ENCODE measurements at places on chromosomes 4 and X.

GRCh38 chrX:65508851-65509250, 25.7 kb downstream of the LAS1L start:
- DNase-seq: no peak

DNA sequence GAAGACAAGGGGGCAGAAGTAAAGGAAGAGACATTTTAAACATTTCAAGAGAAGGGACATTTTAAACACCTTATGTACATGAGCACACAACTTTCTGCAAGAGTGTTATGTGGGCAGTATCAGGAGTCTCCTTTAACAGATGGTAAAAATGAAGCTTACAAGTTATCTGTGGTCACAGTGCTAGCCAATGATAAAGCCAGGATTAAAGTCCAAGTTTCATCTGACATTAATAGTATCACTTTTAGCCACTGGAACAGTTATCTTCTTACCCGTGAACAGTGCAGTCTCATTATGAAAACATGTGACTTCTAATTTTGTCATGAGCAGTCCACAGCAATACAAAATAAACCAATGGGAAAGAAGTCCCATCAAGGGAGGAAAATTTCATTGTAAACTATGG, 627.9 kb upstream of the AGA start:
- no peak for DNase-seq

- no peak for DNase-seq
Measured at GRCh38 chr4:76892001-76892400, 5.9 kb downstream of the SOWAHB start.

DNA sequence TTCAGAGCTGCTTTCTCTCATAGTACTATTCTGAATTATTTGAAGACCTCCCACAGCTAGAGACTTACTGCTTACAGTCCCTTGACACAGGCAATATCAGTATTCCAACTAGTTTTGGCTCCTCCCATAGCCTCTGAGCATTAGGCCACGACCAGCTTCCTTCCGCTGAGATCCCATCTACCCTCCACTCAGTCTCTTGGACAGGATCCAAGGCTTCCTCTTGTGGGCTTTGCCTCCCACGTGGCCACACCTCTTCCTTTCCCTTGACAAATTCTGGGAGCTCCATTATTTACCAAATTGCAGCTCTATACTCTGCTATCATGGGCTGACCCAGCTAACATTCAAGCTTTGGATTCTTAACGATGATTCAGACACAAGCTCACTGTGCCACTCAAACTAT, 470.4 kb upstream of the GALNT7 start:
- DNase-seq: no peak

GRCh38 chr4:6969826-6970800, 60.5 kb downstream of the TBC1D14 start:
- no peak for DNase-seq

DNA sequence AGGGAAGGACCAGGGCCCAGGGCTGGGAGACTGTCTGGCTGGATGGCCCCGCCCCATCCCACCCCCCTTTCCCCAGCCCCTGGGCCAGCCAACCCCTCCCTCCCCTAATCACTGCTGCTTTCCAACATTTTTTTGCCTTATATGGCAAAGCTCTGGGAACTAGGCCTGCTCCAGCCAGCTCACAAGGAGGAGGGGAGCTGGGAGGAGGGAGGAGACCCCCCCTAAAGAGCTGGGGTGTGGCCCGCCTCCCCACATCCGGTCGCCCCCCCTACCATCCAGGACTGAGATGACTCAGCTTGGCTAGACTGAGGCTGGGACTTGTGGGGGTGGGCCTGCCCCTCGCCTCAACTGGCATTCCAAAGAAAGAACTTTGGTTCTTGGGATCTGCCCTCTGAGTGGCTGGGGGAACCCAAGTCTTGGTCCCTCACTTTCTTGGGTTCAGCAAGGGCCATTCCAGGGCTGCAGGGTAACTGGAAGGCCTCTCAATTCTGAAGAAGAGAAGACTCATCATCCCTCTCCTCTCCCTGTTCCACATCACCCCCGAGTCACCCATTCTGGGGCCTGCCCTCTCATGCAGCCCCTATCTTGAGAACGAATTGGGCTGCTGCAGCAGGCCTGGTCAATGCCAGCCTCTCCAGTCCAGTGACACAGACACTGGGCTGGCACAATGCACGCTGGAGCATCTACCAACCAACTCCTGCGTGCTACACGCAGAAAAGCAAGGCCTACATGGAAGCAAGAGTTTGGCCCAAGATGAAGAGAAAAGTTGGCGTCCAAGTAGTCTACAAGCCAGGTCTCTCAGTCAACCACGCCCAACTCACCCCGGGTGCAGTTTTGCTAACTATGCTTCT, 4.8 kb downstream of the FLNA start:
- no peak for DNase-seq

DNA sequence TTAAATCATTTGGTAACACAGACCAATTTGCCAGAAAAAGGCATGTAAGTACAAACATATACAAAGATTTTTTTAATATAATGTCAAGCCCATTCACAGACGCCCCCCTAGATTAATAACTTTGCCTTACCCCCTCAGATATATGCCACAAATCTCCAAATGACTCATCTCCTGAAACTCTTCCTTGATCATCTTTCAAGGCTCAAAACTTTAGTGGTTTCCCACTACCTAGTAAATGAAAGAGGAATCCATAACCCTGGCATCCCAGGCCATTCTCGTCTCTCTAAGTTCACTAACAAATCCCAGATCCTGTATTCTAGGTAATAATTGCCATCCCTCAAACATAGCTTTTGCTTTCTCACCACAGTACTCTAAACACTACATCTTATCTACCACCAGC, 61.9 kb downstream of the PRSS12 start:
- DNase-seq: no peak

- no peak for DNase-seq
Measured at GRCh38 chr4:186900232-186900900, 176.7 kb upstream of the FAT1 start.

DNA sequence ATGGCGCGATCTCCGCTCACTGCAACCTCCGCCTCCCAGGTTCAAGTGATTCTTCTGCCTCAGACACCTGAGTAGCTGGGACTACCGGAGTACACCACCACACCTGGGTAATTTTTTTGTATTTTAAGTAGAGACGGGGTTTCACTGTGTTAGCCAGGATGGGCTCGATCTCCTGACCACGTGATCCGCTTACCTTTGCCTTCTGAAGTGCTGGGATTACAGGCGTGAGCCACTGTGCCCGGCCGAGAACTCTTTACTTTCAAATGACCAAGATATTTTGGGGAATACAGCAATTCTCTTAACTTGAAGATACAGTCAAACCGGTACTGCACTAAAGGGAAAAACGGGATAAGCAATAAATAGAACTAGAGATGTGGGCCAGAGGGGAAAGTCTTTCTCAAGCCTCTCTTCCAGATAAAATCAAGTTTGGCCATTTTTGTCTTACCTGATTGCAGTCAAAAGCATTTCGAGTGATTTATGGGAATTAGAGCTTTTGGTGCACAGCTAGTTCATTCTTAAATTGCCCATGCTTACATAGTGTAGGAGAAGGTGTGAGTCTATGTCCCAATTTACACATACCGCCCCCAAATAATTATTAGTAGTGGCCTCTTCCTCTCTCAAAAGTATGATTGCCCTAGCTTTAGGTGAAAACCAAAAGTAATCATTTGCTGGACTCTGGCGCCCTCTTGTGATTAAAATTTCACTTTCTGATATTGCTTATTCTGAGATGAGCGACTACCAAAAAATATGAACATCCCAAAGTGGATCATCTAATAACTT, 53.2 kb upstream of the ABCG2 start:
- no peak for DNase-seq

GRCh38 chr4:142272452-142272851, 573.6 kb downstream of the INPP4B start:
- DNase-seq: no peak

- DNase-seq: no peak
Measured at GRCh38 chr4:175703956-175704600, 108.0 kb downstream of the GPM6A start.

DNA sequence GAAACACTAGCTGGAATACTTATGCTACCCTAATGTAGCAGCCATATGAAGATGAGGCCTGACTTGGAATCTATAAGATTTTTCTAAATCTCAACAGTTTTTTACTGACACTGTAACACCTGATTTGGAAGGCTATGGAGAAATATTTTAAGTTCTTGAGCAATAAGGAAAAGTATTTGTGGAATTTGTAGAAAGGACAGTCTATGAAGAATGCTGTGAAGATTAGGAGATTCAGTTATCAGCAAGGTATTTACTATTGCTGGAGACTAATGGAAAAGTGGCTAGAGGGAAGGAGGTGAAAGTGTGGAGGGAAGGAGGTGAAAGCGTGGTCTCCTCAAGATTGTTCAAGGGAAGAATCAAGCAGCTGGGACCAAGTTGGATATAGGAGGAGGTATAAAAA, 190.0 kb upstream of the EMCN start:
- DNase-seq: no peak

DNA sequence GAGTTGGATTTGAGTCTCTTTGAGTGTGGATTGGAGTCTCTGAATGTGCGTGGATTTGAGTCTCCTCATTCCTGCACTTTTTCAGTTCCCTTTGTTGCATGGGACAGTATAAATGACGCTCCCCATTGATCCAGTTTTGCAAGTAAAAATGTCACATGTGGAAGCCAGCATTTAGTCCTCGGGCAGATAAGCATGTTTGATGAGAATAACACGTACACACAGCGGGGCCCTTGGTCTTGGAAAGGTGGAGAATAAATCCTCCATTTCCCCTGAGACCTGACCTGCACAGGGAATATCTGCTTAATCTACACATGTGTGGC, 8.1 kb downstream of the P2RY8 start:
- DNase-seq: no peak

GRCh38 chr4:147730333-147730732, 1.6 kb upstream of the ARHGAP10 start:
- DNase-seq: no peak

DNA sequence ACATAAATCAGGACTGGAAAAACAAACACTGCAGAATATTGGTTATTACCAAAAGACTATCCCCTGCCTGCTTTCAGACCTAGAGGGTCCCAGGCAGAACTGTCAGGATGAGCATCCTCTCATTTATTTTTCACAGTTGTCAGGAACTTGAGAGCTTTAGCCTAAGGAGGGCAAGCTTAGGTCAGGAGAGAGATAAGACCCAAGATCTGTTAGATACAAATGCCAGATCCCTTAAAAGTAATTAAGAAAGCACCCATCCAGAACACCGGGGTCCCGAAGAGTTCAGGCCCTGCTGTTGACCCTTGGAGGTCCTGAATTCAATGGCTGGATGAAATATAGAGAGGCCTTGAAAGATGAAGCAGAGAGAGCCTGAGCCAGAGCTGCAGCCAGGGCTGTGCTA, 5.9 kb upstream of the MAGEB3 start:
- DNase-seq: no peak

Data from cerebellar nuclear complex (tissue), 1 donor.